A549 treated with CORT108297 at 1 μM for 4 hours (cell line): ENCODE measurements at places on chromosomes 1 and 21. TPM values are rescaled to one million over a fixed set of nuclear protein-coding genes. Genes with fewer than 3 reads are reported as not detected.

The BEST4 gene
- 0.20 to 0.62 TPM (median 0.33 TPM) in 5 replicates for total RNA-seq

The ANKRD65 gene
- 0.04 to 0.07 TPM (median 0.06 TPM) in 4 of 5 replicates, not detected in the other for total RNA-seq

The NEK2 gene
- total RNA-seq = 39.2 to 55.5 TPM (median 45.6 TPM) in 5 replicates

The CNR2 gene
- not detected in 5 replicates for total RNA-seq

The LHX8 gene
- 0.81 to 1.4 TPM (median 1.2 TPM) in 5 replicates for total RNA-seq

The B3GALT5 gene
- 0.22 to 0.32 TPM (median 0.25 TPM) in 5 replicates for total RNA-seq

The FCRL4 gene
- total RNA-seq = not detected in 5 replicates

The RSPO1 gene
- 0.09 to 0.16 TPM (median 0.10 TPM) in 5 replicates for total RNA-seq

The SLC2A5 gene
- 0.04 to 0.25 TPM (median 0.17 TPM) in 5 replicates for total RNA-seq

The KCNK1 gene
- total RNA-seq = 15.1 to 18.9 TPM (median 17.1 TPM) in 5 replicates

The KRTAP27-1 gene
- total RNA-seq = not detected in 5 replicates

The PRAMEF8 gene
- total RNA-seq = not detected in 5 replicates

The FMO4 gene
- 0.44 to 0.68 TPM (median 0.50 TPM) in 5 replicates for total RNA-seq

The PADI2 gene
- total RNA-seq = 0.98 to 1.5 TPM (median 1.3 TPM) in 5 replicates

The SYT14 gene
- 0.02 to 0.06 TPM (median 0.06 TPM) in 5 replicates for total RNA-seq

The PDPN gene
- not detected in 5 replicates for total RNA-seq

The JAM2 gene
- 0.03 TPM in 1 of 5 replicates, not detected in the others for total RNA-seq
